CD8-positive, alpha-beta memory T cell (primary cell): ENCODE measurements at places on chromosomes 2 and 18.

DNA sequence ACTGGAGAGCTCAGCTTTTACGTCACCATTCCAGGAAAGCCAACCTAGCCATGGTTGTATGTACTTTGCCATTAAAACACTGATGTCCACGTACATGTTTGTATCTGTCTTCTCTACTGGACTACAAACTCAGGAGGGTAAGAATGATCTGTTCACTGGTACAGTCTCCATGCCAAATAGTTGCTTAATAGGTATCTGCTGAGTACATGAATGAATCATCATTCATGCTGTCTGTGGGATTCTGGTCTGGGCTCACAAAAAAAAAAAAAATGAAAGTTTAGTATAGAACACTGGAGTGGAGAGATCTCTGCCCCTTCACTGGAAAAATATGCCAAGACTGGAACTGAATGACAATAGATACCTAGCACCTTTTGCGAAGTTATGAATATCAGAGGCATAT lies 102.6 kb upstream of the ITGA4 start:
- no peak for DNase-seq

DNA sequence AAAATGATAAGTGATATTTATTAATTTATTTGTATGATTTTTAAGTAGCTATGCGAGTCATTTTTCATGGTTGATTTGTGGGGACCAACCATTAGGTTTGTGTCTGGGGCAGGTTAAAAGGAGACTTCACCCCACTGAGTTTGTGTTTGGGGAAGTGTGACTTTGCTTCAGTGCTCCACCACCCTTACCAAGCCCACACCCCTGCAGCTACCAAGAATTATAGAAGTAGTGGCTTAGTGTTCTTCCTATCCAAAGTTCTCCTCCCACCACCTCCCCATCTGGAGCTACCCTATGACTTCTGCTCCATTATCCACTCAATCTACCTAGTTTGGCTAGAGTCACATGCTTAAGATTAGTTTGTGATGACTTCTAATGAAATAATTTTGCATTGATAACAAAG lies 182.1 kb upstream of the ZEB2 start:
- no peak for DNase-seq

- DNase-seq, result no peak
Observed at GRCh38 chr2:202270487-202270886, 4.9 kb downstream of the NOP58 start.

DNA sequence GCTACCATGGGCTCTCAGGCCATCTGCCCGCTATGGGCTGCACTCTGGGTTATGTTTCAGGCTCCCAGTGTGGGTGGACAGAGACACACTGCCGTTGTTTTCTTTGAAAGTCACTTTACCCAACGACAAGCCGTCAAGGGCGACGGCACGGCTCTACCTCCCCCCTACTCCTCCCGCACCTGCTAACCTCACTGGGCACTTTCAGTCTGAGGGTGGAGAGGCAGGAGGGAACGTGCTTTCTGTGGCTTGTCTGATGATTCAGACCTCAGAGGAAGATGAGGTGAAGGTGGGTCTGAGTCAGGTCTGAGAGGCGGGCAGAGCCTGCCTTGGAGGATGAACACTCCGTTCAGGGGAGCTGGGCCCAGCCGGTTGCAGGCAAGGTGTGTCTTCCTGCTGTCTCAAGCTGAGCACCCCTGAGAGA lies 147.6 kb upstream of the HDAC4 start:
- DNase-seq, result peak; percentile 46

DNA sequence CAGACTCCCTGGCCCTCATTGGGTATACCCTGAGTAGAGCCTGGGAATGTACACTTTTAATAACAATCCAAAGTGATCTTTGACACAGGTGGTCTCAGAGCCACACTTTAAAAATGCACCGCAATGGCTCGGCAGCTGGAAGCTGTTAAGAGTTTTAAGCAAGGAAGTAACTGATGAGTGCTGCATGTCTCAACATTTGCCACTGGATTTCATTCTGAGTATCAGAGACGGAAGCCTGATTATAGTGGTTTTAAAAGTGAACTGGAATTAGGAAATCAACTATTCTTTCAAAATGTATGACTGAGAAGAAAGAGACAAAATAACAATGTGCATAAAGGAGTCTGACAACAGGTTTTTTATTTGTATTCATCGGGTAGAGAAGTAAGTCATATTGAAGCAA lies 7.5 kb downstream of the MBOAT2 start:
- no peak for DNase-seq

DNA sequence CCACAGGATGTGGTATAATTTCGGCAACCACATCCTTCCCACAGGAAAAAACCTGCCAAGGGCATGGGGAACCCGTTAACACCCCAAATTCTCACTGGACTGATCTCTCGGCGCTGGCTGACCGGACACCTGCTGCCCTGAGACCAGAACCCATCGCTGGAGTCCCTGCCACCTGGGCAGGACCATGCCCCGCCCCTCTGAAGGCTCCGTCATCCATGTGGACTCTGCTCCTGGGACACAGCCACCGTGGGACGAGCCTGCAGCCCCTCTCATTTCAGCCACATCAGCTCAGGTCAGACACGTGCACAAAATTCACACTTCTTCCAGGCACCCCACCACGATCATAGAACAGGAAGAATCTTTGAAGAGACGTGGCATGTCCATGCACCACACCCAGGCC lies 108.2 kb downstream of the ZNF516 start:
- no peak for DNase-seq

- no peak for DNase-seq
Observed at GRCh38 chr18:72444798-72445155, 99.4 kb downstream of the CBLN2 start.

- no peak for DNase-seq
Observed at GRCh38 chr2:160394153-160394552, 99.5 kb downstream of the RBMS1 start.
